ENCODE measurements at places on chromosomes 7 and 10. TPM values are rescaled to one million over a fixed set of nuclear protein-coding genes. Genes with fewer than 3 reads are reported as not detected.

GRCh38 chr10:29957907-29958331 lies 101.5 kb downstream of the JCAD start:
- DNase-seq = peak; percentile 5

- DNase-seq = no peak
Observed at GRCh38 chr7:139714163-139714901, 63.5 kb downstream of the HIPK2 start.

GRCh38 chr7:146479040-146479439 lies 362.4 kb downstream of the CNTNAP2 start:
- no peak for DNase-seq

DNA sequence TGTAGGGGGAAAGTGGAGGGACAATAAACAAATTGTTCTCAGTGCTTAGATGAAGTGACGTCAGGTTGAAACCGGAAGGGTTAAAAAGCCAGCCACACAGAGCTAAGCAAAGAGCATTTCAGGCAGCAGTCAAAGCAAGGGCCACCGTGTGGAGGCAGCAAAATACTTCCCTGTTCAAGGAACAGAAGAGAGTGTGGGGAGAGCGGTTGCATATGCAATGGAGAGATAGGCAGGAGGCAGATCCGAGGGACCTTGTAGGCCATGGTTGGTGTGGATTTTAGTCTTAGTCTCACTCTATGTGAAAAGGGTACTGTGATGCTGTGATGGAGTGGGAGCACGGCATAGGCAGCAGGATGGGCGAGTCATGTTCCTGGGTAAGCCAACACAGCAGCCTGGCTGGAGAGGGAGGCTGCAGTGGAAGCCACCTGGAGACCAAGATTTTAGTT lies 3.8 kb upstream of the STN1 start:
- peak; percentile 21 for DNase-seq

Gene AKR1B1
- 202 TPM for total RNA-seq

All from neural crest cell (in vitro differentiated cells).